ENCODE measurements at places on chromosomes 7 and 10. TPM values are rescaled to one million over a fixed set of nuclear protein-coding genes. Genes with fewer than 3 reads are reported as not detected.
A peak's percentile ranks its signal among the peaks of the same experiment; 100 is the strongest.

Gene HMX3
- total RNA-seq, result not detected

DNA sequence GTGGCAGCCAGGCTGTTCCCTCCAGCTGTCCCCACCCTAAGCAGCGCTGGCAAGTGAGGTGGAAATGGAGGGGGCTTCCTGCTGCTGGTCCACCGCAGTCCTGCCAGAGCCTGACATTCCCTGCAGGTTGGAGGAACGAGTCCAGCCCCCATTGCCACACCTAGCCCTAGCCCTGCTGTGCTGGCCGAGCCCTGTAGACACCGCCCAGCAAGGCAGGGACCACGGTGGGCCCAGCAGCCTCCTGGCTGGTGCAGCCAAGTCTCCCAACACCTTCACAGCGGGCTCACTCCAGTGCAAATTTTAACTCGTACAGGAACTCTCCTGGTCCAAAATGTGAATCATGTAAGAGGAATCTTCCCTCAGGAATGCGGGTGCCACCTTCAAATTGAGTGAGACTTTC, 116.3 kb downstream of the PAXIP1 start:
- no peak for DNase-seq

Gene KBTBD2
- 113 TPM for total RNA-seq

DNA sequence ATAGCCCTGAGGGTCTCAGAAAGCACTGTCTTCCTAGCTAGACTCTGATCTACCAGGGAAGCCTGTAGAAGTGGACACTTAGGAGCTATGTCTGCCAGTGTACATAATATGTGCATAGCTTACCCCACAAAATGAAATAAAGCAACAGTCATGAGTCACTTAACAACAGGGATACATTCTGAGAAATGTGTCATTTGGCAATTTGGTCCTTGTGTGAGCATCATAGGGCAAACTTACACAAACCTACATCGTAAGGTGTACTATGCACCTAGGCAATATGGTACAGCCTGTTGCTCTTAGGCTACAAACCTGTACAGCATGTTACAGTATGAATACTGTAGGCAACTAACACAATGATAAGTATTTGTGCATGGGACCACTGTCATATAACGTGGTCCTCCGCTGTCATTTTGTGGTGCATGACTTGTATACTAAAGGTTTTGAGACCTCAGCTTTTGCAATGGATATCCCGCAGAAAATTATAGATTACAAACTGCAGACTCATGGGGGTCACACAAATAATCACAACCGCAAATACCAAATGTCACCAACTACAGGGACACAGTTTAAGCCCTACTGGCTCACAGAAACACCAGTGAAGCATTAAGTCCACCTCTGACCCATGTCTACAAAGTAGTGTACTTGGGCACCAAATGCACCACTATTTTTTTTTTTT, 1.7 kb downstream of the URGCP start:
- no peak for DNase-seq

DNA sequence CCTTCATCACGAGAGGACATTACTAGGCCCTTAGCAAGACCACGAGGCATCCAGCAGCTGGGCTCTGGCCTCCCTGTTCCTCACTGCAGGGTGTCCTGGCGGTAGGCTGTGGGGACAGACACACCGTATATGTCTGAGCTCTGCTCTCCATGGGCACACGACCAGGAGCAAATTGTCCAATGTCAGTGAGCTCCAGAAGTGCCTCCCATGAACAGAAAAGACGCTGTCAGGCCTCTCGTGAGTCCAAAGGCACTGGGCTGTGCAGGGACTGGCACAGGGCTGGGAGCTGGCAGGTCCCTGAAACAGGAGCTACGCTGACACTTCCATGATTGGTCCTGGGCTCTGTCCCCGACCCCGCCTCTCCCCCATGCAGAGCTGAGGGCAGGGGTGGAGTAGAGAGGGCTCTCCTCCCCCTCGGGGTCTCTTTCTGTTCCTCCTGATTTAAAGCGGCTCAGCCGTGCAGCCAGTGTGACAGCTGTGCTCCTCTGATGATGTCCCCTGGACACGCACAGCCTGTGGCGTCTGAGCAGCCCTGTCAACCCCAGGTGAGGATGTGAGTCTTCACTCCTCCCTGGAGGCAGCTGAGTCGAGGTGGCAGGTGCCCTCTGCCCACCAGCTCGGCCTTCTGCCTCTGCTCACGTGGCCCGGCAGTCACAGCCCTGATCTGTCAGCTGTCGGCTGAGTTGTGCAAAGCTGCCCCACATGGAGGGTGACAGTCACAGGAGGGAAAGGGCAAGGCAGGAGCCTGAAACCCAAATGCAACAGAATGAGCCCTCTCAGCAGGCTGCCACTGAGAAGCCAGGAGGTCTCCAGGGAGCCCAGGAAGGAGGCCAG, 13.0 kb downstream of the ANTXRL start:
- no peak for DNase-seq

GRCh38 chr7:117332031-117332430, 9.2 kb upstream of the WNT2 start:
- DNase-seq, result no peak

Gene PPP3CB
- total RNA-seq, result 122 TPM

Gene TAS2R4
- 4.5 TPM for total RNA-seq

Gene TCAF2
- total RNA-seq, result 0.78 TPM

DNA sequence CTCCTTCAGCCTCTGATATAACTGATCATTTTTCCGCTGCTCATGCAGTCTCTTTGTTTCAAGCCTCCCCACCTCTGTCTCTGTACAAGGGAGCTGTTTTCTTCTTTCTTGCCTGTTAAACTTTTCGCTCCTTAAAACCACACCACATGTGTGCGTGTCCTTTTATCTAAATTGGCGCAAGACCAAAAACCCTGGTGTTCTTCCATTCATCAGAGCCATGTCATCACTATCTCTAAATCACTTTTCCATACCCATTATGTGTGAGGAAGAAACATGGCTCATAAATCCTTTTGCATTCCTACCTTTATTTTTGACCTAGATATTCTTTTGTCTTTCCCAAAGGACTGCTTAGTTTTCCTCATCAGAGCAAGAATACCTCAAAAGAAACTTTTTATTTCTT, 239.0 kb upstream of the IMMP2L start:
- DNase-seq, result no peak

Gene C10orf67
- 0.16 TPM for total RNA-seq

DNA sequence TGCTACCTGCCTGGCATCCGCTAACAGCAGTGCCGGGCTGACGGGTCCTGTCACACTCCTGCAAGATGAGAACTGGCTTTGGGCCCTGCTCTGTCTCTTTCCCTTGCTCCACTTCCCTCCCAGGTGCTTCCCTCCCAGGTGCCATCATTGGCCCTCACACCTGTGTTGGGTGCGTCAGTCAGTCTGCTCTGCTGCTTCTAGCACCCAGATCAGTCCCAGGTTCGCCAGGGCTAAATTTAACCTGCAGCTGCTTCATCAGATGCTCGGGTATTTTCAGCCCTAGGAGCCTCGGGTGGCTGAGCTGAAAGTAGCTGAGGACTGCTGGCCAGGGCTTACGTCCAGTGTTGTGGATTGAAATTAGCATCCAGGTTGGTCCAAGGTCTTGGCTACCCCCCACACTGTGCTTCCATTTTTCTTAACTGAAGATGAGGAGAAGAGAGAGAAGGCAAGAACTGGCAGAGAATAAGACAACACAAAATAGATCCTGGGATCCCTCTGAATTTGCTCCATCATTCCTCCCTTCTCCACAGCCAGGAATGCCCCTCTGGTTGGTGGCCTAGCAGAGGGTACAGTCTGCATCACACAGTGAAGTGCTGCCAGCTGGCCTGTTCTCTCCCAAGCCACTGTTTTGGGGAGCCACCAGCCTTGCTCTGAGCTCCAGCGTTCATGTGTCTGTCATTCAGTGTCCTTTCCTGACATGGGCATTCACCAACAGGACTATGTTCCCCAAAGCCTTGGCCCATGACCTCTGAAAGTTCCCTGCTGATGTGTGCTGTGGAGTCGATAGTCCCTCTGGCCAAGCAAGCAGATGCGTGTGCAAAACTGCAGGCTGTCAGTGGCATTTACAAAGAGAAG, 65.9 kb upstream of the SYPL1 start:
- DNase-seq, result peak; percentile 38

Gene MYL10
- total RNA-seq, result not detected

DNA sequence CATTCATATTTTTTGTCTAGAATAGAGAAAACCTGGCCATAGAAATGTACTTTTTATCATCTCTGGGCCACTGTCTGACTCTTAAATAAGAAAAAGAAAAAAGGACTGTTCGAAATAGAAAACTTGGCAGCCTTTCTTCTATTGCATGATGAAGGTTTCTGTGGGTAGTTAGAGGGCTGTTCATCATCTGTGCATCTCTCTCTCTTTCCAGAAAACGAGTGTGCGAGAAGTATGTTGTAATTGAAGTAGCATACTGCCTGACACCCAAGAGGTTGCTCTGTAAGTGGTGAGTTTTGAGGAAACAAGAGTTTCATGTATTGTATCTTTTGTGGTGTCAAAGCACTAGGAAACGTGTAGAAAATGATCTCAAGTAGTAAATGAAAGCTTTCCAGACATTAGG, 343.2 kb upstream of the TMEM229A start:
- DNase-seq, result no peak

Gene LDB3
- 0.16 TPM for total RNA-seq
